ENCODE measurements at places on chromosomes 6 and 20.

- no peak for DNase-seq
These were observed 193.1 kb downstream of the SIM1 start for GRCh38 chr6:100271625-100272024.

- no peak for DNase-seq
These were observed 131.4 kb upstream of the SLC2A12 start for GRCh38 chr6:134183844-134184243.

- DNase-seq, result no peak
These were observed 21.0 kb downstream of the SULF2 start for GRCh38 chr20:47764154-47764733.

DNA sequence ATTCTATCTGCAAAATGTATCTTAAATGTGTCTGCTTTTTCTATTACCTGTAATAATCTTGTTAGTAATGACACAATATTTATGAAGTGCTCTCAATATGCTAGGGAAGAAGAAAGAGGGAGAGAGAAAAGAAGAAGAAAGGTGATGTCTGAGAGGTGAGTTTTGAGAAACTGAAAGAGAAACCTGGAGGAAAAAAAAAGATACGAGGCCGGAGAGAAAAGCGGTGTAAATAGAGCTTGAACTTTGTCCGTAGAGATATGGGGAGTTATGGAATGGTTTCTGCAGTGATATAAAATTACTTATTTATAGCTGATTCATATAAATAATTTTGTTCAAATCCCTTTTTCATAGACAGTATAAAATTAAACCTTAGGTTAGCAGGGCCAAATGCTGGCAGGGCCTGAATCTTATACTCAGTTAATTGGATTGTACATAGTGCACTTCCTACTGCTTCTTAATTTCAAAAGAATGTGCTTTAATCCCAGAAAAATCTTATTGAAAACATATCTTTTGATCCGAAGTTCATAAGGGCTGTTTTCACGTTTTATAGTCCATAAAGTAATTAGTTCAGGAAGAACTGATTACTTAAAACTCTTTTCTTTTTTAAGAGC lies 43.0 kb downstream of the MYB start:
- no peak for DNase-seq
